MV-4-11 (cell line): ENCODE measurements at places on chromosomes 16 and 17.

- no peak for DNase-seq
Observed at GRCh38 chr17:63185420-63185819, 219.4 kb downstream of the TANC2 start.

GRCh38 chr16:30902029-30902972, 5.9 kb downstream of the CTF1 start:
- peak; percentile 53 for DNase-seq

- DNase-seq = no peak
Observed at GRCh38 chr17:39284685-39285084, 58.9 kb upstream of the STAC2 start.

GRCh38 chr16:8299635-8300034, 290.7 kb downstream of the TMEM114 start:
- no peak for DNase-seq

DNA sequence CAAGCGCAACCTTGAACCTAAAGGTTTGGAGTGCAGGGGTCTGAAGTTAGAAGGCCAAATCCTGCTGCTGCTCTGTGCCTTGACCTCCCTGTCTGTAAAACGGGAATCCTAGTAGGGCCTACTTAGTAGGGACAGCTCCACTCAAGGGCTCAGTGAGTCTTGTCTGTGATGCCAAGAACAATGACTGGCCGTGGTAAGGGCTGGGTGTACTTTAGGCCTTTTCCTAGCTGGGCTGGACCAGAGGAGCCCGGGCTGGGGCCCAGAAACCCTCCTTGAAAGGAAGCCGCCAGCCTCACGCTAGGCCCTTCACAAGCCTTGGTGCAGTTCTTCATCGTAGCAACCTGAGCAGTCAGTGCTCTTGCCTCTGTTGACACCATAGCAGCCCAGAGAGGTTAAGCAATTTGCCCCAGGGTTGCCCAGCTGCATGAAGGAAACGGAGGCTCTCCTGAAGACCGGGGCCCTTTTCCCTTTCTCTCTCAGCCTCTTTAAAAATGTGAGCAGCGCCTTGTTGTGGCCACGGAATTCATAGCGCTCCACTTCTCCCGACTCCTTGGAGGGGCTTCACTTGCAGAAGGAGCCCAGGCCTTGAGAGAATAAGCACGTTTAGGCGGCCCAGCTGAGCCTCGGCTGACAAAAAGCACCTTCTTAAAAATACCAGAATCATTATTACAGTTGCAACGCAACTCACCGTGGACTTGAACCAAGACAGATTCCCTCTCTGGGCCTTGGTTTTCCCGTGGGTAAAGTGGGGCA, 4.4 kb downstream of the NECAB2 start:
- DNase-seq = no peak

GRCh38 chr16:31430380-31431052, 2.4 kb upstream of the COX6A2 start:
- DNase-seq = no peak

DNA sequence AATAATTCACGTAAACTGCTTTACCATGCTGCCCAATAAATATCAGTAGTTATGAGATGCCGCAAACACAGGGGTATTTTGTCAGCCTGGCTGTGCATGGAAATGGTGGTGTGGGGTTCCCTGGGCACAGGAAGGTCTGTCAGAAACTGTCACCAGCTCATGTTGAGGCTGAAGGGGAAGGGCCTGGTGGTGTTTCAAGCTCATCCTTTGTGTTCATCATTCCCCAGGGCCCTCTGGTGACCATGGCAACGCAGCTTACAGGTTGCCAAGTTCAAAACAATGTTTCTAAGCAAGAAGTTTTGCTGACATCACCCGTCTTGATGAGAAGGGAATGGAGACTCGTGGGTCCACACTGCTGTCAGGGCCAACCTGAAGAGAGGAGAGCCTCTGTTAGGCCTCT, 348.9 kb upstream of the C16orf82 start:
- DNase-seq = no peak

- no peak for DNase-seq
Observed at GRCh38 chr16:2242598-2242997, 6.4 kb downstream of the DNASE1L2 start.

- DNase-seq = no peak
Observed at GRCh38 chr16:68452176-68452575, 3.9 kb upstream of the SMPD3 start.

DNA sequence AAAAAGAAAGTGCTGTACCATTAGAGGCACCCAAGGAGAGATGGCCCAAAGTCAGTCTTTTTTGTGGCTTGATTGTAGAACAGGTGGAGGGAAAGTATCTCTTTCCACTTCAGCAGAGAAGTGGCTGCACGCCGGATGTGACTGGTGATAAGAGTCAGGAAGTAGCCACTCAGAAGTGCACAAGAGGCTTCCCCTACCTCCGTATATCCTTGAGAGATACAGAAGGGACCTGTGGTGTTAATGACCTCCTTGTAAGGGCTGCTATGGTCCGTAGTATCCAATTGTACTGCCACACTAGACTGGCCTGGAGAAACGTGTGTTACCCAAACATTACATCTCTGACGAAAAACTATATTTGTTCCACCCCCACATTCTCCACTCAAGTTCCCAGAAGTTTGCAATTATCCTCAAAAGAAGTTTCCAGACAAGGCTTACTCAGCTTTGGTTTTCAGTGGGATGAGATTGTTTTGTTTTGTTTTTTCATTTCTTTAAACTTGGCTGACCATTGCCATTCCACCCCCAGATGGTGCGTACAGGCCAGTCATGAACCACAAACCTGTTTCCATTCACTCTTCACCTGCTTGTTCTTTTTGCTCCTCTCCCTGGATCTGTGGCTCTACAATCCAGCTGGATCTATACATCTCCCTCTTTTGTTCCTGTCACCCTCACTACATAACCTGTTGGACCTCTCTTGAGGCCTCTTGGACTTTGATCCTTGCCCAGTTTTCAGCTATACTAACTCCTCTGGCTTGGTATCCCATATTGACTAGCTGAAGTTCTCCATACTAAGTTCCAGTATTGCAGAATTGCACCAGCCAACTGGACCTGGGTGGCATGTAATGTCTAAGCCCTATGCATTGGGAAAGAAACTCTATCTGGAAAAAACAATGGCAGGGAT, 20.7 kb upstream of the MED13 start:
- no peak for DNase-seq

DNA sequence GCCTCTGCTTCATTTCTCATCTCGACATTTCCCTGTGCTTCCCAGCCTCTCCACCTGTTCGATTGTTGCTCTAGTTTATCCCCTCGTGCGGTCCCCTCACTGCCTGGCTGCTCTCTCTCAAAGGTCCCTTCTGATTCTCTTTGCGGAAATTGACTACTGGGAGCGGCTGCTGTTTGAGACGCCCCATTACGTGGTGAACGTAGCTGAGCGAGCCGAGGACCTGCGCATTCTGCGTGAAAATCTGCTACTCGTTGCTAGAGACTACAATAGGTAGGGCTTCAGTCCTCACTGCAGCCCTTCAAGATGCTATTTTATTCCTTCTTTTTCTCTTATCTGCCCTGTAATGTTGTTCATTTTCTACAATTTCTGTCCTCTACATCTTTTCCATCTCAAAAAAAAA, 39.4 kb downstream of the DNAH2 start:
- no peak for DNase-seq

DNA sequence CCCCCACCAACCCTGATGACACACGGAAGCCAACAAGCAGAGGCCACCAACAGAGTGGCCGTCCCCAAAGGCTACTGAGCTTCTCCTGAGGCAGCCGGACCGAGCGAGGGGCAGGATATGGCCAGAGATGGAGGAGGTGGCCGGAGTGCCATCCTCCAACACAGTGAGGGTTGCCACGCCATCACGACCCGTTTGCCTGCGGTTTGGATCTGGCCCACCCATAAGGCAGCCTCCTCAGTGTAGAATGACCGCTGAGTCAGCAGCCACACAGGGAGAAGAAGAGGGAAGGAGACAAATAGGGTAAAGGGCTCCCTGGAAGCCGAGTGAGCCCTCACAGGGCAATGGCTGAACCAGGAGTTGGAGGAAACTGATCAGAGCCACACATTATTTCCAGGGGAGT, 13.8 kb downstream of the HNF1B start:
- DNase-seq = no peak

GRCh38 chr17:6444571-6445335, 498 bp downstream of the PIMREG start:
- no peak for DNase-seq

DNA sequence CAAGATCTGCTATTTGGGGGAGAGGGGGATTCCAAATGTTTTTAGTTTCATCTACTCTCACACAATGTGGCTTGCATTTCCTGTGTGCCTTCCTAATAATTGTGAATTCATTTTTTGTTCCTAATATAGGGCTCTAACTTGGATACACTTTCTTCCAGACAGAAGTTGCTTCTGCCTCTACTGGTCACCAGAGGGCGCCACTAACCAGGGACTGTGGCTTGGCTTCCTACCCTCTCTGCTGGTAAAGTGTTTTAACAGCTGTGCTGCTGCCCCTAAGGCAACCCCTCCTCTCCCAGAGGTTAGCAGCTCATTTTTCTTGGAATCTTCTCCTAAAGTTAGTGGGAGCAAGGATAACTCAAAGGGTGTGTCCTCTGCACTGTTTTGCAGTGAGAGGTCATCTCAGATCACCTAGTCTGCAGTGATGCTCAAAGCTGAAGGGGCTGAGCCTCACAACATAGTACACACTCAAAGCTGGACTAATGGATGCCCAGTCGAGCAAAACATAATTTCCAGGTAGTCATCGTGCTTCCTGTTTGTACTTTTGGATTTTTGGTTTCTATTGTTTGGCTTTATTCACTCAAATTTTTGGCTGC, 5.0 kb upstream of the PRSS54 start:
- peak; percentile 37 for DNase-seq

GRCh38 chr17:22459953-22460350, 767.6 kb downstream of the KCNJ18 start:
- no peak for DNase-seq

DNA sequence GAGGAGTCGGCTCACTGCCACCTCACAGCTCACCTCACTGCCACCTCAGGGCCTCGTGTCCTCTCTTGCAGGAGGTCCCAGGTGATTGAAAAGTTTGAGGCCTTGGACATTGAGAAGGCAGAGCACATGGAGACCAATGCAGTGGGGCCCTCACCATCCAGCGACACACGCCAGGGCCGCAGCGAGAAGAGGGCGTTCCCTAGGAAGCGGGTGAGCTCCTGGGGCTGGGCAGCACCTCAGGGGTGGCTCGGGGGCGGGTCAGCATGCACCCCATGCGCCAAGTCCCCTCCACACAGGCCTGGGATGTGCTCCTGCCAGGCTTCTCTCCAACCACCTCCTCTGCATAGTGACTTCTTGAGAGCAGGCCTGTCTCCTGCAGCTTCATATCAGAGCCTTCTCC, 63.6 kb downstream of the PLD6 start:
- DNase-seq = no peak

GRCh38 chr17:31721291-31722025, 137.6 kb downstream of the COPRS start:
- no peak for DNase-seq

DNA sequence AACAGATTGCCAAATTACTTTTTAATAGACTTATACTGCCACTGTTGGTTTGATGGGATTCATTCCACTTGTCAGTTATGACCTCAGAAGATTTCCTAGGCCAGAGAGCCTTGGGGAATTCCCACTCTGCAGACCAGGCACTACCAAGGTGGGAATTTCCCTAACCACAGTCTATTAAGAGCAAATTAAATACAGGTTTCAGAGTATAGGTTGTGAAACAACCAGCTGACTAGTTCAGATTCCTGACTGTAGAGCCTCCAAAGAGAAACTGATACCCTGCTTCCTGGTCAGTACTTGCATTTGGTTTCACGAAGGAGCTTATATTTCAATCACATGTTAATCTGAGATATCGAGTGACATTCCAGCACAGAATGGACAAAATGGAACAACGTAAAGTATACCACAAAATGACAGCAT, 186.5 kb downstream of the STX8 start:
- no peak for DNase-seq
